ENCODE measurements at places on chromosomes 6 and 20.

GRCh38 chr6:38262026-38262425, 377.7 kb downstream of the BTBD9 start:
- DNase-seq, result no peak

- no peak for DNase-seq
Measured at GRCh38 chr6:11380969-11381744, 148.7 kb upstream of the NEDD9 start.

- no peak for DNase-seq
Measured at GRCh38 chr6:168756009-168756634, 315.1 kb downstream of the SMOC2 start.

GRCh38 chr6:91167846-91168245, 581.0 kb upstream of the MAP3K7 start:
- DNase-seq, result no peak

DNA sequence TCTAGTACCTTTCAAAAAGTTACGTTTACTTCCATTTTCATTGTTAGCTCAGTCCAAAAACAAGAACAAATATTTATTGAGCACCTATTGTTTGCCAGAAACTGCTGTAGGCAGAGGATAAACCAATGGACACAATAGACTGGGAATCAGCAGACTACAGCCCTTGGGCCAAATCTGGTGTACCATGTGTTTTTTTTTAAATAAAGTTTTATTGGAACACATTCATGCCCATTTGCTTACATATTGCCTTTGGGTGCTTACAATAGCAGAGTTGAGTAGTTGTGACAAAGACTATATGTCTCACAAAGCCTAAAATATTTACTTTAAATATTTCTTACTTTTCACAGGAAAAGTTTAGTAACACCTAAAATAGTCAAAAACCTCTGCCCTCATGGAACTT, 216.1 kb downstream of the COL9A1 start:
- no peak for DNase-seq
